ENCODE measurements at places on chromosomes 7 and 10. TPM values are rescaled to one million over a fixed set of nuclear protein-coding genes. Genes with fewer than 3 reads are reported as not detected.

DNA sequence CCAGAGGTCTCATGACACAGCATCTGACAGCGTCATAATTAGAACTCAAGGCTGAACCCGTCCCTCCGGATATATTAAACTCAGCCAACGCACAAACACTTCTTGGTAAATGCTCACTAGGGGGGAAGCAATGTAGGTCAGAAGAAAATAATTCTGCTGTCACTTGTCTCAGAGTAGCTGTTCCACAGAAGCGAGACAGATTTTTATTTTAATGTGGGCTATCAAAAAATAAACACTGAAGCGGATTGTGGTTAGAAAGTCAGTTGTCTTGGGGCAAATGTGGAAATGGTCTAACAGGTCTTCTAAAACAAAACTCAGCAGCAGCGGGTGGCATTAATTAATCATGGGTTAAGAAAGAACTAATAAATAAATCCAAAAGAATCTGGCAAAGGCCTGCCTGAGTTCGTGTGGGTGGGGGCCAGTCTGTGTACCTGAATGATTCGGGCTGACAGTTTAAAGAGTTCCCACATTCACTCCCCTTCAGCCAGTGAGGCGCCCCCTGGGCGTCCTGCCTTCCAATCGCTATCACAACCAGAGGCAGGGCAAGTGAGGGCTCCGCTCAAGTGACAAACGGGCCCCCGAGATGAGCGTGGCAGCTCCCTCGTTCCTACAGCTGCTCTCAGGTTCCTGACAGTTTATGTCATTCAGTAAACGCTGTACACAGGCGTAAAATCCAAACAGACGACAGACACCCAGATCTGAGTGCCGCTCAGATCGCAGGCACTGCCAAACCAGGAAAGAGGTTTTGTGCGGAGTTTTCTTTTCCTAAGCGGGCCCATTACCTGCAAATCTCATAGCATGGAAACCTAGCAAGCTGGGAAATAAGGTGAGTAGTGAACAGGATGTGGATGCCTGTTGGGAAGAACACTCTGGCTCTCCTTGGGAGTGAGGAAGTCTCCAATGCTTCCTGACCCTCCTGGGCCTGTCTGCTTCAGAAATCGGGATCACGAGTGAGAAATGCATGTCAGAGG, 52.9 kb downstream of the NRAP start:
- no peak overlapping the region for H3K4me3 ChIP-seq
- no peaks in the 10 kb centered on the region for H3K36me3 ChIP-seq
- no peaks in the 10 kb centered on the region for H3K4me1 ChIP-seq

DNA sequence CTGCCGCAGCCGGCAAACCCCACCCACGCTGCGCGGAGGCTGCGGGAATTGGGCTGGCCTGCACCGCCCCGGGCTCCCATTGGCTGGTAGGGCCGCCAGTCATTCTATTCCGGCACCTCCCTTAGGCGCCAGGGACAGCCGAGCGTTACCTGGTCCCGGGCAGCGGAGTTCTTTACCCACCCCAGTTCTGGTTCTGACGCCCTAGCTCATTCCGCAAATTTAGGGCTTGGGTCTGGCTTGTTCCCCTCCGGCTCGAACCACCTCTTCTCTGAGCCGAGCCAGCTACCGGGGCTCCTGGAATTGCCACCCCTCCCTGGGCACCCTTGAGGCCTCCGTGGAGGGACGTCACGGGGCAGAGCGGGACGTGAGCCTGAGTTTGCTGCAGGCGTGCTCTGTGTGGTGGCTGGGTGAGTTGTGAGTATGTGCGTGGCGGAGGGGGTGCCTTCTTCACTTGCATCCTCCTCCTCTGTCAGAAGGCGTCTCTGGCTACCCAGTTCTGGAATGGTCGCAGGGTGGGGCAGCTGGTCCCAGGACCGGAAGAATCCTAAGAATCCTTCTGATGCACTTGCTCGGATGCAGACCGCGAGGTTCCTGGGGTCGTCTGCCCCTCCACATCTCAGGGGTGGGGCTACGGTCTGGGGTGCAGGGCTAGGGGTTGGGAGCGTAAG, at the start of the genes PDZD7 and SFXN3:
TSS of gene PDZD7 (minus strand) at position 2 of the 668 bp plus-strand sequence. CDS start 910 bp downstream, outside the sequence.
TSS of gene SFXN3 (plus strand) at position 107 of the 668 bp plus-strand sequence. CDS start 3,461 bp downstream, outside the sequence.
- DNase-seq = peak; percentile 99
- H3K27me3 ChIP-seq = no peaks in the 10 kb centered on the region
- peaks cover 13% of the 10 kb centered on the region for H3K4me1 ChIP-seq

DNA sequence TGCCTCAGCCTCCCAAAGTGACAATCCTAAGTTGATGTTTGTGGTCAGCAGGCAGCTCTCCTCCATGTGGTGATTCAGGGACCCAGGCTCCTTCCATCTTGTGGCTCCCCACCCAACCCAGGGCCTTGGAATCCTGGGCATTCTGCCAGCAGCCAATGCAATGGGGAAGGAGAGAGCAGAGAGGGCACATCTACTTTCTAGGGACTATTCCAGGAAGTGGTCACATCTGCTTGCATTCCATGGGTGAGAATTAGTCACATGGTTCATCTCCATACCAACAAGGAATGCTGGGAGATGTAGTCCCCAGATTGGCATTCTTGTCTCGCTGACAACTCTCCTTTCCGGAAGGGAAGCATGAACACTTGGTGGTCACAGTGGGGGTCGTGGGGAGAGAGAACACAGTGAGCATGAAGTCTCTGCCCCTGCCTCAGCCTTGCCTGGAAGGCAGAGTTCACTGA, 9.9 kb upstream of the SRRM3 start:
- DNase-seq = no peak
- peaks cover 19% of the 10 kb centered on the region for H3K27me3 ChIP-seq
- no peaks in the 10 kb centered on the region for H3K36me3 ChIP-seq
- H3K27ac ChIP-seq = no peak overlapping the region
- H3K4me3 ChIP-seq = no peak overlapping the region
- no peaks in the 10 kb centered on the region for H3K4me1 ChIP-seq

- no peaks in the 10 kb centered on the region for H3K4me1 ChIP-seq
- no peak overlapping the region for H3K4me3 ChIP-seq
- H3K27me3 ChIP-seq = no peaks in the 10 kb centered on the region
- H3K36me3 ChIP-seq = no peaks in the 10 kb centered on the region
Observed at GRCh38 chr7:70574314-70574834, 557.6 kb upstream of the GALNT17 start.

GRCh38 chr10:99531026-99531695, 1.6 kb upstream of the NKX2-3 start:
- H3K36me3 ChIP-seq = no peaks in the 10 kb centered on the region
- peaks cover 100% of the 10 kb centered on the region for H3K27me3 ChIP-seq
- no peak overlapping the region for H3K4me3 ChIP-seq
- H3K27ac ChIP-seq = no peak overlapping the region
- DNase-seq = no peak
- peaks cover 24% of the 10 kb centered on the region for H3K4me1 ChIP-seq

DNA sequence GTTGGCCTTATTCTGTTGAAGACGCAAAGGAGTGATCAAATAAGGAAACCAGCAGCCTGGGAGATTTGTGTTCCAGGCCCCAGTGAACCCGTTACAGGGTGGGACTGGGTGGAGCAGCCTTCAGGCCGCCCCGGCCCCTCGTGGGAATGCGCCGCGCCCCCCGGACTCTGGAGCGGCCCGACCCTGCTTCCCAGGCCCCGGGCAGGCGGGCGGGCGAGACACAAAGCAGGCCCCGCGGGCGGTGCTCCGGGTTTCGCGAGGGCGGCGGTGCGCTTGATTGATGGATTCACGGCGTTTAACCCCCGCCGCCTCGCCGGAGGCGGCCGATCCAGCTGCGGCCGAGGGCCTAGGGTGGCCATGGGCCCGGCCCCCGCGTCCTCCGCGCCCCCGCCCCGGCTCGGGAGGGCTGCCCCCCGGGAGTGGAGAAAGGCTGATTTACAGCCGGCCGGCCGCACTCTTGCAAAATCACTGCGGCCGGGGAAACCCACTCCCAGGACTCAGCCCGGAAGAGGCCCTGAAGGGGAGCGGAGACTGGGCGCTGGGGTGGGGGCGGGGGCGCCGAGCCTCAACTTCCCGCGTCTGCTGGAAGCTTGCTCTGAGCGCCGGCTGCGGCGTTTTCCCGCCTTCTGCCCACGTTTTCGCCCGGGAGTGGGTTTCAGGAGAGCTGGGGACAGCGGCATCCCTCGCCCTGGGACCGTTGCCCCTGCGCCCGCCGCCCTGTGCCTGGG, 299.6 kb upstream of the NFE2L3 start:
- no peaks in the 10 kb centered on the region for H3K36me3 ChIP-seq
- H3K4me1 ChIP-seq = peaks cover 34% of the 10 kb centered on the region
- no peak for DNase-seq
- H3K27ac ChIP-seq = peak overlapping the region; percentile 26
- H3K4me3 ChIP-seq = no peak overlapping the region
- peaks cover 79% of the 10 kb centered on the region for H3K27me3 ChIP-seq

DNA sequence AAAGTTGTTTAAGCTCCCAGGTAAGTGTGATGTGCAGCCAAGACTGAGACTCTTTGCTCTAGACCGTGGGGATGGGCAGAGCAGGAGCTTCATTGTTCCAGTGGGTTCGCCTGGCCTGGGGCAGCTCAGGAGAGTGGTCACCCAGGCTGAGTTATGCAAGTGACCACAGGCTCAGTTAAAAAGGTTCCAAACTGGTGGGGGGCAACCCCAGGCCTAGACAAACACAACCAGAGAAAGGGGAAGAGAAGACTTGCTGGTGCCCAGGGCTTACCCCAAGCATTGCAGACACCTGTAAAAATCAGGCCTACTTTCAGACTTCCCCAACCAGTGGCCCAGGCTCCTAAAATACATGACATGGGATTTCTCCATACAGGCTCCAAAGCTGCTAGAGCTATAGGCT, 21.6 kb downstream of the CREB3L2 start:
- H3K4me3 ChIP-seq = no peak overlapping the region
- DNase-seq = no peak
- H3K27ac ChIP-seq = no peak overlapping the region

GRCh38 chr7:151508991-151509390, 10.7 kb downstream of the RHEB start:
- no peak overlapping the region for H3K4me3 ChIP-seq
- H3K27me3 ChIP-seq = no peaks in the 10 kb centered on the region
- H3K27ac ChIP-seq = no peak overlapping the region
- H3K36me3 ChIP-seq = no peaks in the 10 kb centered on the region
- DNase-seq = no peak
- peaks cover 46% of the 10 kb centered on the region for H3K4me1 ChIP-seq

- no peaks in the 10 kb centered on the region for H3K27me3 ChIP-seq
- H3K4me3 ChIP-seq = no peak overlapping the region
- H3K27ac ChIP-seq = no peak overlapping the region
Observed at GRCh38 chr10:104045151-104046089, 40.3 kb downstream of the COL17A1 start.

GRCh38 chr10:131960631-131961046, 21.1 kb downstream of the BNIP3 start:
- H3K4me1 ChIP-seq = no peaks in the 10 kb centered on the region
- no peaks in the 10 kb centered on the region for H3K27me3 ChIP-seq
- H3K36me3 ChIP-seq = peaks cover 17% of the 10 kb centered on the region

DNA sequence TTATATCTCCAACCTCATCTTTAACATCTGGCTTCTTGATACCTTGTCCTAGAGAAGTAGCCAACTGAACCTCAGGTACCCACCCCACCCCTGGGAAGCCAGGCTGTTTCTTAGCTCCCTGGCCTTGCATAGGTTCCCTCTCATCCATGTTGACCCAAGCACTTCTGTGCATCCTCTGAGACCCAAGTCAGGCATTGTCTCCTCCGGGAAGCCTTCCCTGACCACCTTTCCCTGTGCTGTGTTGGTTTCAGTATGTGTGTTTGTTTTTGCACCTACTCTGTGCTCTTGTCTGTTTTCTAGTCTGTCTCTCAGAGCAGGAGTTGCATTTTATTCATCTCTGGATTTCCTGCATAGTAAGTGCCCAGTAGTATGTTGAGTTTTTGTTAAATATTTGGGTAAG, 93.4 kb upstream of the ANLN start:
- H3K4me3 ChIP-seq = no peak overlapping the region
- no peaks in the 10 kb centered on the region for H3K27me3 ChIP-seq
- H3K4me1 ChIP-seq = peaks cover 17% of the 10 kb centered on the region

DNA sequence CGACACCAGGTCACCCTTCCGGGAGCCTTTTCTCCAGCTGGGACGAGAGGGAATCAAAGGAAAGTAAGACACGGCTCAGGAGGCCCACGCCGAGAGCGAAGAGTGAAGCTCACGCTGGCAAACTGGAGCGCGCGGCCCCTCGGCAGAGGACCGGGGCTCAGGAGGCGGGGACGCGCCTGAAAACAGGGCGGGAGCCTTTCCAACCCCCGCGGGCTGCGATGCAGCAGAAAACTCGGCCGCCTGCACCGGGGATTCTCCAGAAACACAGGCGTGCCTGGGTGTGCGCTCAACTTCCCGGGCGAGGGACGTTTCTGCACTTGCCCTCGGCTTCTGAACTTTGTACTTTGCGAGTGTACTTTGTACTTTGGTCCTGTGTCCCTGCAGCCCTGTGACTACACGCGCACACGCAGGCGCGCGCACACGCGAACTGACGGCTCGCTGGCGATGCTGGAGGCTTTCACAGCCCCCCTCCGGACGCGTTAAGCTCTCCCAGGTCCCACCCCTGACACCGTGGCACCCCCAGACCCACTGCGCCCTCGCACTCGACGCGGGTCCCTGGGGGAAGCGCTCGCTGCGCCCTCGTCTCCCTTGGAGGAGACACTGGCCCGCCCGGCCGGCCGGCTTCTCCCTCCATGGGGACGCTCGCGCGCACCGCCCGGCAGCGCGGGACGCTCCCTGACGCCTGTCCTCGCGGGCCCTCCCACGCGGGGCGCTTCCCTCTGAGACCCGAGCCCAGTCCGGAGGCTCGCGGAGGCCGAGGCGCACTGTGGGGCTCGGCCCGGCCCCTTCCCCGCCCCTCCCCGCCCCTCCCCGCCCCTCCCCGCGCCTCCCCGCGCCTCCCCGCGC, 588 bp upstream of the PAOX start:
- H3K4me3 ChIP-seq = peak overlapping the region; percentile 81
- no peaks in the 10 kb centered on the region for H3K36me3 ChIP-seq
- H3K4me1 ChIP-seq = peaks cover 15% of the 10 kb centered on the region

DNA sequence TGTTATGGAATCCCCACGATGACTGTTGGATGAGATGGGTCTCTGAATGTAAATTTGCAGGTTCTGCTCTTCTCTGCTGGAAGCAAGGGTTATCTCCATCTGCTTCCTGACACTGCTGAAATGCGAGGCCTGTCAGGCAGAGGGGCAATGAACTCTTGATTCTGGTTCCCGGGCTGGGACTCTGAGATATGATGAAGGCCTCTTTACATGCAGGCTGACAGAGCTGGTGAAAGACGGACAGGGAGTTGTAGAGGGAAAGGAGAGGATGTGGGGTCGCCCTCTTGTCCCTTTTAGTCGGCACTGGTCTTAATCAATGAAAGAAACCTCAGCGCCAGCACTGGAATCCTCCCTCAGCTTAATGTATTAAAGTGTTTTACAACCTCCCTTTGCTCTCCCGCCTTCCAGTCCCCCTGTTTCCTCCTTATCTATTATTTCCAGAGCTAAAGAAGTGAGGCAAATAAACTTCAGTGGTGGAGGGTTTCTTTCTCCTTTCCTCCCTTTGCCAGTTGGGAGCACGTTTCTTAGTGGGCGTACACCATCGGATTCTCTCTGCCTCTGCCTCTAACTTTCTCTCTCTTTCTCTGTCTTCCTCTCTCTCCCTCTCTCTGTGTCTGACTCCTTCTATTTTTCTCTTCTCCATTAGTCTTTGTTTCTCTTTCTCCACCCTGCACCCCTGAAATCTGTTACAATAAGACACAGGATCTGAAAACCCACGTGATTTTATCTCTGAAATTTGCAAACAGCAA, 145.6 kb downstream of the BAMBI start:
- no peak overlapping the region for H3K4me3 ChIP-seq
- H3K36me3 ChIP-seq = no peaks in the 10 kb centered on the region
- no peaks in the 10 kb centered on the region for H3K27me3 ChIP-seq
- DNase-seq = no peak
- H3K4me1 ChIP-seq = no peaks in the 10 kb centered on the region

The TMEM213 gene
- 9.6 TPM for total RNA-seq

The CH25H gene
- 7.8 TPM for total RNA-seq

The SH2D4B gene
- total RNA-seq = 0.43 TPM

The LRRC18 gene
- 0.96 TPM for total RNA-seq

The IFIT1B gene
- not detected for total RNA-seq

The PRRT4 gene
- 0.26 TPM for total RNA-seq

The WAPL gene
- 35.1 TPM for total RNA-seq

The PSMA2 gene
- total RNA-seq = 55.1 TPM

The CHAT gene
- not detected for total RNA-seq

The NEUROD6 gene
- not detected for total RNA-seq

Measured in upper lobe of right lung (tissue), 1 donor.